ENCODE measurements at places on chromosomes 7 and 10.

DNA sequence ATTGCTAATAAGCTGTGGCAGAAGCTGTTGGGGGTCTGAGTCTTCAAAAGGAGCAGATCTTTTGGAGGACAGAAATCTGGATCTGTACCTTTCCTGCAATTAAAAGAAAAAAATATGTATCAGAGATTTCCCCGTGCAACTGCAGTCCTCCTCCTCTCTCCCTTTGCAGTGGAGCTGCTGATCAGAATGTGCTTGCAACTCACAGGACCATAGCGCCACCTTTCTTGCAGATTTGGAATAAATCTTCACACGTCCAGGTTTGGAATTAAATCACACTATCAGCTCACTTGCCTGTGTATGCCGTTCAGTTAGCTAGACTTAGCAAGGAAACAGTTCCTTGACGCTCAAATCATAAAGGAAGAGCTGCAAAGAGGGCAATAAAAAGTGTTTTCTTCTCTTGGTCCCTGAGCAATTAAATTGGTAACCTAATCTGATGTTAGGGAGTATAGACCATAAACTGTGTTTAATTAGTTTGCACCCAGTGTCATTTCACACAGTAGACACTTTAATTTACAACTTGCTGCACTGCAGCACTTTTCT lies 77.4 kb downstream of the PON1 start:
- DNase-seq, result peak; percentile 48

DNA sequence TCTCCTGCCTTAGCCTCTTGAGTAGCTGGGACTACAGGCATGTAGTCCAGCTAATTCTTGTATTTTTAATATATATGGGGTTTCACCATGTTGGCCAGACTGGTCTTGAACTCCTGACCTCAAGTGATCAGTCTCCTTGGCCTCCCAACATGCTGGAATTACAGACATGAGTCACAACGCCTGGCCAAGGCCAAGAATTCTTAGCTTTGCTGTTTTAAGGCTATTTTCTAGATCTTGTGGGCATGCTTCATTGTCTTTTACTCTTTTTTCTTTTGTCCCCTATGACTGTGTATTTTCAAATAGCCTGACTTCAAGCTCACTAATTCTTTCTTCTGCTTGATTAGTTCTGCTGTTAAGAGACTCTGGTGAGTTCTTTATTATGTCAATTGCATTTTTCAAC lies 56.4 kb upstream of the TAS2R16 start:
- DNase-seq, result no peak

GRCh38 chr7:98202367-98203195 lies 8.7 kb upstream of the BHLHA15 start:
- DNase-seq, result no peak

- no peak for DNase-seq
Observed at GRCh38 chr10:3433131-3433530, 260.5 kb upstream of the PITRM1 start.

- no peak for DNase-seq
Observed at GRCh38 chr7:141486959-141487358, 64.3 kb upstream of the AGK start.

Measured in SW 1271 (cell line).